Islet precursor cell (in vitro differentiated cells): ENCODE measurements at places on chromosomes 11 and 22.

DNA sequence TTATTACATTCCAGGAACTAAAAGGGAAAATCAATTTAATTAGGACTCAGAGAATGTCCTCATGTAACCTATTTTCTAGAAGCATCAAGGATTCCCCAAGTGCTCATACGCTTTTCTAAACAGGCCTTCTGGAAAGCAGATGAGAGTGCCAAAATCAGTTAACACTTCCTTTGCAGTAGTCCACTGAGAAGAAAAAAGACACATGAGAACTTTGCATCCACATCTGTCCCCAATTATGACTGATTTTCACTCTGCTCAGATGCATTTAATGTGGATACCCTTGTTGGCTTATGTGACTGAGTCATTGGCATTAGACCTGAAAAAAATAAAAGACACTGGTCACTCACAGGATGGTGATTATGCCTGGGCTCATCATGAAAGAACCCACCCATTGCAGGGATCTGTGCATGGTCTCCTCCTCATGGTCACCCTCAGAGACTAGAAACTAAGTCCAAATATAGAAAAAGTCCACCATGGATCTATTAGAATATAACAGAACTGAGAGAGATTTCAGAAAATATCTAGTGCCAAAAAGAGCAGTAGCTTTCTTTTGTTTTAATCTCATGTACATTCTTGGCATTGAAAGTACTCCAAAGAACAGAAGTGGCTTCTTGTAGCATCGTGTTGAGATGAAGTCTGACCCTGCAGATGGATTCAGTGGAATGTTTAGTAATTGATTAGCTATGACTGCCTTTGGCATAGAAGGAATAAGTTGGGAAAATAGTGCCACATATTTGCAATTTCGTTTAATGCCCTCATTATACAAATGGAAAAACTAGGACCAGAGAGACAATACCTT lies 48.8 kb upstream of the FIBIN start:
- no peak for DNase-seq

DNA sequence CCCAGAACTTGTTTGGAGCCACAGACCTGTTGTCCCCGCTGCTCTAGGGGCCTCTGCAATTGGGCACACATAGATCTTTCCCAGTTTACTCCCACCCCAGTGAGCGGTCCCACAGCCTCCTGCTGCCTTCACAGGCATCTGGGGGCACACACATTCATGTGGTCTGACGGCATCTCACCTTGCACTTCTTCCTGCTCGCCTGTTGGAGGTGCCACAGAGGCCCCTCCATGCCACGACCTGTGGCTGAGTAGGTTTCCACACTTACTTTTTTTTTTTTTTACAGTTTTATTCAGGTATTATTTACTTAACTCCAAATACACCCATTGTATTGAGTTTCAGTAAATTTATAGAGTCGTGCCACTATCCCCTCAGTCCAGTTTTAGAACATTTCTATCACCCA lies 68.9 kb upstream of the SEPTIN5 start:
- peak; percentile 38 for DNase-seq

- peak; percentile 57 for DNase-seq
Measured at GRCh38 chr11:73273222-73273895, 1.2 kb downstream of the P2RY6 start.

DNA sequence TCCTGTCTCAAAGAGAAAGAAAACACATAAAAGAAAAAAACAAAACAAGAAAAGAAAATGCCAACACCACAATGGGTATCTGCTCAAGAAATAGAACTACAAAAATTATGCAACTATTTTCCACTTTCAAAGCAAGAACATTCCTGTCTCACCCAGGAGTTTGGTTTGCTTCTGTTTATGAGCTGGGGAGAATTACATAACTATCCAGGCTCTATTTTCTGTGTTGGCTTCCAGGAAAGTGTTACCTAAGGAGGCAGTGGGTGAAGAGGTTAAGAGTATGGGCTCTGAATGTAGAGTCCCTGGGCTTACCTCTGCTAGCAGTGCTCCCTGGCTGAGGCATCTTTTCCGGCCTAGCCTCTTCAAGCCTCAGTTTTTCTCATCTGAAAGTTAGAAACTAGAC lies 426.7 kb downstream of the MIAT start:
- DNase-seq, result no peak

GRCh38 chr22:33806191-33806590 lies 114.1 kb downstream of the LARGE1 start:
- no peak for DNase-seq

GRCh38 chr11:66976028-66976467 lies 944 bp downstream of the C11orf86 start:
- peak; percentile 81 for DNase-seq

DNA sequence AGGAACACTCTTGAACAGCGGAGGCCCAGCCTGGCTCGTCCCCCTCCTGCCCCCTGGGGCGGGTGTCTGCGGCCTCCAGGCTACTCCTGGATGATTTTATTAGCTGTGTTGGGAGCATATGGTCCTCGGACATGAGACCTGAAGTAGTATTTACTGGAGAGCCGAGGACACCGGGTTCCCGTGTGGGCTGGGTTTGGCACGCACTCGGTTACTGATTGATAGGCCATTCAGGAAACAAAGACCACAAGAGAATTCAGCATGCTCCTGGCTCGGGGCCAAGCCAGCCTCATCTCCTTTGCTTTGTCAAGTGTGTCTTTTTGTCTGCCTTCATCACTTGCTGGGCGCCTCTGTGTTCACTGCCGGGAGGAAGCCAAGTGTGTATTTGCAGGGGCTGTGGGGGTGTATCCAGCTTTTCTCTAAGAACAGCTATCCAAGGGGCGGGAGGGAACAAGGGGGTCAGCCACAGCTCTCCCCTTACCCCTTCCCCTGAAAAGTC lies 9.7 kb downstream of the FXYD2 start:
- no peak for DNase-seq

- DNase-seq, result peak; percentile 75
Measured at GRCh38 chr11:10623797-10624761, 55.6 kb upstream of the LYVE1 start.

GRCh38 chr11:129610125-129610524 lies 205.5 kb upstream of the TMEM45B start:
- DNase-seq, result no peak

- DNase-seq, result no peak
Measured at GRCh38 chr22:16783453-16783852, 41.8 kb downstream of the XKR3 start.

DNA sequence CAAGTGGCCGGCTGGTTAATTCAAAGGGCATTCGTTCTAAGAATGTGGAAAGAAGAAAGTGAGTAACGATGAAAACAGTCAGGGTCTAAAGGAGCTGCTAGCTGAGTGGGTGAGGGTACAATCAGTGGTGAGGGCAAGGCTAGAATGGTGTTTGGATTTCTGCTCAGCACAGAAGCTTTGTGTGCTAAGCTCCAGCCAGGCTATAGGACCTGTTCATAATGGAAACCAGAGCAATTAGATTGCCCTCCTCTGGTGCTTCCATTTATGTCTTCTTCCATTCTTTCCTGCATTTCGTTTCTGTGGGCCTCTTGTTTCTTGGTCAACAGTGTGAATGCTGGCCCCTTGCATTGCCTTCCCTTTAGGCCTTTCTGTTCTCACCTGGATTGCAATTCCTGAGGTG lies 572.9 kb upstream of the CHORDC1 start:
- DNase-seq, result no peak

DNA sequence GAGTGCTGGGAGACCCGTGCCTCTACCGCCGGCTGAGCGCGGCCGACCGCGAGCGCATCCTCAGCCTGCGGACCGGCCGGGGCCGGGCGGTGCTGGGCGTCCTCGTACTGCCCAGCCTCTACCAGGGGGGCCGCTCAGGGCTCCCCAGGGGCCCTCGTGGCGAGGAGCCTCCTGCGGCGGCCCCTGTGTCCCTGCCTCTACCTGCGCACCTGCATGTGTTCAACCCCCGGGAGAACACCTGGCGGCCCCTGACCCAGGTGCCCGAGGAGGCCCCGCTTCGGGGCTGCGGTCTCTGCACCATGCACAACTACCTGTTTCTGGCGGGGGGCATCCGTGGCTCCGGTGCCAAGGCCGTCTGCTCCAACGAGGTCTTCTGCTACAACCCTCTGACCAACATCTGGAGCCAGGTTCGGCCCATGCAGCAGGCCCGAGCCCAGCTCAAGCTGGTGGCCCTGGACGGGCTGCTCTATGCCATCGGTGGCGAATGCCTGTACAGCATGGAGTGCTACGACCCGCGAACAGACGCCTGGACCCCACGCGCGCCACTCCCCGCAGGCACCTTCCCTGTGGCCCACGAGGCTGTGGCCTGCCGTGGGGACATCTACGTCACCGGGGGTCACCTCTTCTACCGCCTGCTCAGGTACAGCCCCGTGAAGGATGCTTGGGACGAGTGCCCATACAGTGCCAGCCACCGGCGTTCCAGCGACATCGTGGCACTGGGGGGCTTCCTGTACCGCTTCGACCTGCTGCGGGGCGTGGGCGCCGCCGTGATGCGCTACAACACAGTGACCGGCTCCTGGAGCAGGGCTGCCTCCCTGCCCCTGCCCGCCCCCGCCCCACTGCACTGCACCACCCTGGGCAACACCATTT lies 3.5 kb downstream of the KLHDC7B start:
- no peak for DNase-seq

- DNase-seq, result peak; percentile 33
Measured at GRCh38 chr22:27387561-27387960, 414.0 kb downstream of the MN1 start.

DNA sequence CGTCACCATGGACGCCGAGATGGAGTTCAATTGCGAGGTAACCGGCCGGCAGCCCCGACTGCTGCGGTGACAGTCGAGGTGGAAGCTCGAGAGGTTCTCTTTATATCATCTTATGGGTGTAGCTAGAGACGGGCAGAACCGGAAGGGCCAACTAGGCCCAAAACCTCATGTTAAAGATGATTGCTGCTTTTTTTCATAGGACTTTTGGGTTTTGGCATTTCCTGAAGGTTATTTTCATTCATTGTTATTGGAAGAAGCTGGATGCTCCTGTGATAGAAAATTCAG lies 585 bp downstream of the NF2 start:
- no peak for DNase-seq

- no peak for DNase-seq
Measured at GRCh38 chr22:23777776-23778576, 5.3 kb downstream of the MMP11 start.

GRCh38 chr11:91394073-91394726 lies 830.4 kb upstream of the FAT3 start:
- no peak for DNase-seq

GRCh38 chr11:64874308-64875240 lies 3.8 kb downstream of the EHD1 start:
- DNase-seq, result peak; percentile 68

DNA sequence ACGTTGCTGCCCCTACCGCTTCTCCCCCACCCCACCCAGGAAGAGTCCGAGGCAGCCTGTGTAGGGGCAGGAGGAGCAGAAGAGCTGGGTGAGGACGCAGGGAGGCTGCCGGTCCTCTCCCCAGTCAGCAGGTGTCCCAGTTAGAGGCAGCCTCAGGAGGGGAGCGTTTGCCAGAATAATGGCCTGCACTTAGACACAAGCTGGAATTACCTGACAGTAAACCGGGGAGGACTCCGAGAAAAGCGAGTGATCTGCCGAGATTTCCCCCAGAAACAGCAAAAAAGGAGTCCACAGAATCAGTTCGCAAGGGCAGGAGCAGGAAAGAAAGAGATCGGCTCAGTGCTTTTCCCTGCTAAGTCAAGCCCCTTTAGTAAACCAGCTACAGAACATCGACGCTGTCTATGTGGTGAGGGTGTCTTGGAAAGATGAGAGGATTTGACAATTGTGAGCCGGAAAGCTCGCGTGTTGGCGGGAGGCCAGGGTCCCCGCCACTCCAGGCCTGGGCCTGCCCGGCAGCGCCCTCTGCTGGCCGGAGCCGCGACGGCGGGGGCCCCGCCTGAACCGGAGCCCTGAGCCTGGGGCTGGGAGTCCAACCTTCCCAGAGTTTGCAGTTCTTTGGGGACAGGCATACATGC lies 17.7 kb upstream of the THRSP start:
- DNase-seq, result peak; percentile 87

DNA sequence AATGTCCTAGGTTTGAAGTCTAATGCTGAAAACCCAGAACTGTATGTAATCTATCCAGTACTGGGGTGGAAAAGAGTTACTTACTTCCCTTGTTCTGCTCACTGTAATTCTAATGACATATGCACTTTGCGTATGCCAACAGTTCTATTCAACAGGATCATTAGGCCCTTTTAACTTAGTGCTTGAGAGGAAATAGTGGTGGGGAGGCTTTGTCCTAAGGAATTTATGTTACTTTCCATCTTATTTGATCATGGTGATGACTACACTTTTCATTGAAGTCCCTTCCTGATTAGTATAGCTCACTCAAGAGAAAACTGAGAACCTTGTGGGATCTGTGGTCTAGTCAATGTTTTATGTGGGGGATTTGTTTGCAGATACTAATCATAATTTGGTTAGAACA lies 348.2 kb downstream of the GUCY1A2 start:
- no peak for DNase-seq

- peak; percentile 68 for DNase-seq
Measured at GRCh38 chr11:124898711-124899110, 1.0 kb upstream of the ROBO4 start.

DNA sequence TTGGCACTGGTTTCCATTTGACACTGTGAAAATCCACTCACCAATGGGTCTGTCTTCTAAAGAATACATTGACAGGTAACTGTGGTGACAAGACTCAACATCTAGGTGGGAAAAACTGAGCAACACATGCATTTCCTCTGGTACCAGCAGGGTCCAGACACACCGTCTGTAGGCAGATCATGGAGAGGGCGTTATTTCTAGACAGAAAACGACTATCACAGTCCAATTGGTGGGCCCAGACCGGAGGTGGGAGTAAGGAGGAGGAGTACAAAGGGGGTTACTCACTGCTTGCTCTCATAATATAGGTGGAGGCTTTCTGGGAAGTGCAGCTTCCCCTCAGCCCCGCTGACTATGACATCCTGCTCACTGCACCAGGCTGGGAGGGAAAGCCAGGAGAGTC lies 9.9 kb downstream of the OVCH2 start:
- no peak for DNase-seq

DNA sequence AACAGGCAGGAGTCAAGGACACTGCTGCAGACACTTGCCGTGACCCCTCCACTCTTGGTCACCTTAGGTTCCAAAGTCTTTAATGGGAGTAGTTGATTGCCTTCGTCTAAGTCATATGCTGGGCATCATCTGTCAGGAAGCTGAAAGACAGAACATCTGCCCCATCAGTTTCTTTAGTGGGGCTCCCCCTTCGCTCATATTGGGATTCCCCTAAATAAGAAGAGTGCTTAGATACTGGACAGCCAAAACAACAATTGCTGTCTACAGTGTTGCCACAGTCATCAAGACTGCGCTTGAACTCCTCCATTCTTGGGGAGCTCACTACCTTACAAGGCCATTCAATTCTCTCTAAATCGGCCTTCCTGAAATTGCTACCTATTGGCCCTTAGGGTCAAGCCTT lies 58.5 kb downstream of the UBASH3B start:
- no peak for DNase-seq

GRCh38 chr11:130002846-130003716 lies 446 bp upstream of the PRDM10 start:
- DNase-seq, result peak; percentile 97

DNA sequence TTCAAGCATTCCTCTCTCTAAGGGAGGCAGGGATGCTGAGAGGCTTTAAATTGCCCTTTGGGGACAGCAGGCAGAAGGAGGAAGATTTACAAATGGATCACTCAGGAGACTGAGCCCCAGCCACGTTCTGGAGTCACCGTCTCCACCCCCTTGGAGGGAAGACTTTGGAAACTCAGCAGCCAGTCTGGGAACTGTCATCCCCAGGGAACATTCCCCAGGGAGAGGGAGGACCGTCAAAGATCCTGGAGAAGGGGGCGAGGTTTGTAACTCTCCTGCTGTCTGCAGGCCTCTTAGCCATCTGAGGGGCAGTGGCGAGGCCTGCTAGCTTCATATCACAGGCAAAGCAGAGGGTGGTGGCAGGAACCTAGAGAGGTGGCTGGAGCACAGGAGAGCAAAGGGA lies 56.1 kb upstream of the SLC22A12 start:
- no peak for DNase-seq
